ENCODE measurements at places on chromosomes 7 and 10.
A peak's percentile ranks its signal among the peaks of the same experiment; 100 is the strongest.

GRCh38 chr7:5502721-5503243 is 79.1 kb upstream of the TNRC18 start:
- no peak for DNase-seq

- DNase-seq, result no peak
Measured at GRCh38 chr10:83612746-83613145, 526.6 kb upstream of the GHITM start.

GRCh38 chr7:84722734-84723133 is 464.1 kb downstream of the SEMA3D start:
- no peak for DNase-seq

DNA sequence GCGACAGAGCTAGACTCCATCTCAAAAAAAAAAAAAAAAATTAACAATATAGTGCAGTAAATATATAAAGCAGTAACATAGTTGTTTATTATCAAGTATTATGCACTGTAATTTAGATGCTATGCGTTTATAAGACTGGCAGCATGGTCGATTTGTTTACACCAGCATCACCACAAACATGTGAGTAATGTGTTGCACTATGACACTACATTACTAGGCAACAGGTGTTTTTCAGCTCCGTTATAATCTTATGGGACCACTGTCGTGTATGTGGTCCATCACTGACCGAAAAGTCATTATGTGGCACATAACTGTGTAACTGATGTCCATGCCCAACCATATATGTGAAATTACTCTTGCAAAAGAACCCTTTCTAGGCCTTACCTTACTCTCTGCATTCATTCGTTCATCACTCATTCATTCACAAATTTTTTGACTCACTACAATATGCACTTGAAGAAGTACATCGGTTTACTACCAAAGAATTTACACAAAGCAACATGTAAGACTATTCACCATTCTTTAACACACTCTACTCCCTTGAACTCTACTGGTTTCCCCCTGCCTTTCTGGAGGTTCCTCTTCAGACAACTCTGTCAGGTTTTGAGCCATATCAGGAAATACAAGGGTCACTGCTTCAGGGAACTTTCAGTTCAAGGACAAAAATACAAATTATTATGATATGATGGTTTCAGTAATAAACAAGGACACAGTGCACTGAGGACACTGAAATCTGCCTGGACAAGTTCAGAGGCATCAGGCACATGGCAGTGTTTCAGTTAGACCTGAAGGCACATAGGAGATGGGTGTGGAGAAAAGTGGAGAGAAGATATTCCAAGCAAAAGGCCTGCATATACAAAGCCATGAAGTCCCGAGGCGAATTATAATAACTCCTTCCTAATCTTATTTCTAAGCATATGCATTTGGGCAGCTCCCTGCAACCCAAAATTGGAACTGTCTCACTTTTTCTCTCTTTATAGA is 17.4 kb downstream of the ITGB1 start:
- no peak for DNase-seq

DNA sequence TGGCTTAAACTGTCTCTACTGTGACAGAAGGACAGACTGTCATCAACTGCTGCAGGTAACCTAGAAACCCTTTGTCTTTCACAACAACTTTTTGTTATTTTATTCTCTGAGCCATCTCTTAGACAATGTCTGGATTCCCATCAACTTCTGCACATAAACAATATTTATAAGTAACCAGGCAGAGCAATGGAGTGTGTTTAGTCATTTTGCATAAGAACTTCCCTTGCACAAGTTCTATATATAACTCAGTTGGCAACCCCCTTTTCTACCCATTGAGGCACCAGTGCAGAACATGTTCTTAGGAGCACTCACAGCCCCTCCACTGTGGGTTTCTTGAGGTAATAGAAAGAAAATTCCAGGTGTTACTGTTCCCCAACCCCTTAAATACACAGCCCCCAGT is 65.0 kb upstream of the IL6 start:
- no peak for DNase-seq

GRCh38 chr7:27155816-27156507 is 513 bp downstream of the HOXA7 start:
- DNase-seq, result peak; percentile 20

DNA sequence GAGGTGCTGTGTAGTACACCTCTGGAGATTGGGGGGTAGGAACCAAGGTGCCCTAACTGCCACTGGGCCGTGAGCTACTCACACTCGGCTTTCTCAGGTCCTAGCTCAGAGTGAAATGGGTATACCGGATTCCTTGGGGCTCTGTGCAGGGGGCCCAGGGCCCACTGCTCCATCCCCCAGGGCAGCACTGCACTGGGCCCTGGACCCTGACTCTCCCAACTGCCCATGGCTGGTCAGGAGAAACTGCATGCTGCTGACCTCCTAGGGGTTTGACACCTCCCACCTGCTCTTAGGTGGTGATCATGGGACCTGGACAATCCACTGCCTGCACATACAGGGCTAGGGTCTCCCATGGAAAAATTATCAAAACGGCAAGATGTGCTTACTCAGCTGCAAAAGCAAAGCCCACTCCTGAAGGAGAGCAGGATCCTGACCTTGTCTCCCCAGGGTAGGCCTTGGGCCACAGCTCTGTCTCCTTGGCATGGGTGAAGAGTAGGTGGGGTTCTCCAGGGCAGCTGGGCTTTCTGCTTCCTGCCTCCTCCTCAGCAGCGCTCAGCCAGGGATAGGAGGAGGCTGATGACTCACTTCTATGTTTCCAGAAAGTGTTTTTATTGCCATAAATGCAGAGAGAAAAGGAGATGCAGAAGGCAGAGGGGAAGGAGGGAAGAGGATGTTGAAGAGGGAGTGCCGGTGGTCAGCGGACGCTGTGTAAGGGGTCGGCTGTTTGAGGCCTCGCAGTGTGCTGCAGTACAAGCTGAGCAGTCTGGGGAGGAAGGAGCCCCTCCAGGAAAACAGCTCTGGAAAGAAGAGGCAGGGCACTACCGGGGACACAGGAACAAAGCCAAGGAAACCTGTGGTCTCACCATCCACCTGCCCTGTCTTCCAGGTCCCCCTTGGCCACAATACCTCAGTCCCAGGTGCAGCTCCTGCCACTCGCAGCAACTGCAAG is 107.8 kb downstream of the ARHGAP22 start:
- DNase-seq, result no peak

DNA sequence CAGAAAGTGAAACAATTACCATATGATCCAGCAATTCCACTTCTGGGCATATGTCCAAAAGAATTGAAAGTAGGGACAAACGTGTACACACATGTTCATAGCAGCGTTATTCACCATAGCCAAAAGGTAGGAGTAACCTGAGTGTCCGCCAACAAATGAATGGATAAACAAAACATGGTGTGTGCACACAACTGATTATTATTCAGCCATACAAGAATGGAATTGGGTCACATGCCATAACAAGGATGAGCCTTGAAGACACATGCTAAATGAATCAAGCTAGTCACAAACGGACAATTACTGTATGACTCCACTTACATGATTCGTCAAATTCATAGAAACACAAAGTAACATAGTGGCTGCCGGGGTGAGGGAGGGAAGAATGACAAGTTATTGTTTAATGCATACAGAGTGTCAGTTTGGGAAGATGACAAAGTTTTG is 4.1 kb upstream of the OIT3 start:
- no peak for DNase-seq

DNA sequence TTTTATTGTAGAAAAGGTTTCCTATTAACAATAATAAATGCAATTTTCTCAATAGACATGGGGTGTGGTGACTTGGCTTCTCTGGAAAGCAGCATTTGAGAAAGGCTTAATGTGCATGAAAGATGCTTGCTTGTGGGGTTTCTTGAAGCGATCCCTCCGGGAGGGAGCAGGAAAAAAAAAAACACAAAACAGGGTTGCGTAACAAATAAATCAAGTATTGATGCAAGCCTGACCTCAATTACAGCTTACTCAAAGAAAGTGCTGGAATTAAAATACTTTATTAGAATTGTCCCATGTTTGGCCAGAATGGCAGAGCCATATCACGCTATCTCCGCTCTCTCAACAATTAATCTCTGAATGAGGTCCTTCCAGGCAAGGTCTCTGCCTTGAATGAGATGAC is 1612.5 kb downstream of the REEP3 start:
- no peak for DNase-seq

DNA sequence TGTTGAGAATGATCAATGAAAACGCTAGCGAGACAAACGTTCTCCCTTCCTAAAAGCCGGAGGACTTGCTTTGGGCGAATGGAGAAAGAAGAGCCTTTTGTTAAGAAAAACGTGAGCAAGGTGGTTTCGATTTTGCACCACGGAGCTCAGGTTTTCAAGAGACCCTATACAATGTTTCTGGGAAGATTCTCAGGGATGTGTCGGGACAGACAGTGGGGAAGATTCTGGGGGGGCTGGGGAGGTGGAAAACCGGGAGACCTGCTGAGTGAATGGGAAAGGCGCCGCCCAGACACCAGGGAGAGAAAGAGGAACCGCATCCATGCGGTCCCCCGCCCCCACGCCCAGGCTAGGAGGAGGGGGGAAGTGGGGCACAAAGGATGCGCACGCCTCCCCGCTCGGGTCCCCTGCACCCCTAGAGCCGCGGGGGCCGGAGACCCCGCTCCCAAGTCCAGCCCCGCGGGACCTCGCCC is 745 bp downstream of the YWHAG start:
- peak; percentile 80 for DNase-seq

DNA sequence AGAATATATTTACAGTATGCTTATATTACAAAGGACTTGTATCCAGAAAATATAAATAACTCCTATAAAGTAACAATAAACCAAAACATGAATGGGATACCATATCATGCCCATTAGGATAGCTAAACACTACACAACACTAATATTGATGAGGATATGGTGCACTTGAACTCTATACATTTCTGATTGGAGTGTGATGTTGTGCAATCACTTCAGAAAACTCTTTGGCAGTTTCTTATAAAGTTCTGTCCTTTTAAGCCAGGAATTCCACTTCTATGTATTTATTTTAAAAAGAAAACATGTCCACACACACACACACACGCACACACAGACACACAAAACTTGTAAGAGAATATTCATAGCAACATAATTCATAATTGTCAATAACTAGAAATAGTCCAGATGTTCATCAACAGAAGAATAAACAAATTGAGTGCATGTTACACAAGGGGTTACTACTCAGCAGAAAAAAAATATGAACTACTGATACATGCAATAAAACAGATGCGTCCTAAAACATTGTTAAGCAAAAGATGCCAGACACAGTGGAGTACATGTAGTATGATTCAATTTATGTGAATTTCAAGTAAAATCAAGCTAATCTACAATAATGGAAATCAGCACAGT is 416.0 kb downstream of the PLXDC2 start:
- DNase-seq, result no peak

- no peak for DNase-seq
Measured at GRCh38 chr7:95584769-95585425, 11.4 kb downstream of the PDK4 start.

- DNase-seq, result no peak
Measured at GRCh38 chr7:21076574-21076973, 289.9 kb upstream of the SP8 start.

DNA sequence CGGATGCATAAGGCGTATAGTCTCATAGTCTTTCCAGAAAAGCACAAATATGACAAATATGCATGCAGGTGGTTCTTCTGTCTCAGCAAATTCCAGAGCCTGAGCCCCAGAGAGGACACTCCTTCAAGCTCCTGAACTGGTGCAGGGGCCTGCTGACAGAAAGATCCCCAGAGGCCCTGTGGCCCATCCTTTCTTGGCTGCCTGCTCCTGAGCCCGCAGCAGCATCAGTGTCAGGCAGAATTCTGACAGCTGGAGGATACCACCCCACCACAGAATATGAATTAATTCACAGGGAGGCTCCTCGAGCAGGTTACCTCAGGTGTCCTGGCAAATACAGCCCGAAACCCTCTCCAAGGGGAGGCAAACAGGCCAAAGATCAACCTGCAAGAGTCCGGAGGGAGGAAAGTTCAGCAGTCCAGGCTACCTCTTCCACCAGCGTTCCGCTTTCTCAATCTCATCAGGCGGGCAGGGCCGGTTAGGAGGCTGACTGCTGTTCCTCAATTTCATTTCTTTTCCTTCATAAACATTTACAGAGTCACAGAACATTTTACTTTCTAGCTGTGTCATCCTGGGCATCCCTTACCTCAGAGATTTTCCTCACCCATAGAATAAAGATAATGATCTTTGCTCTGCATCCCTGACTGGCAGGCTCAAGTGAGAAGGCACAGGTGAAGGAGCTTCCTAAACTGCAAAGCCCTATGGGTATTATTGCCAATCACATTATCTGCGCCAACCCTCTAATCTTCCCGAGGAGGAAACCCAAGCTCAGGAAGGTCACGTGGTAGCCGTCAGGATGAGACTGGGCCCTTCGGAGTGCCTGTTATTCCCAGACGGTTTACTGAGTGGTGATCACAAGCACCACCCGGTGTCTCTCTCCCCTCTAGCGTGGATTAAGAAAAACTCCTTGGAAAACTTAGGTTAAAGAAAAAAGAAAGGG is 1.4 kb downstream of the DNAJB12 start:
- peak; percentile 57 for DNase-seq

DNA sequence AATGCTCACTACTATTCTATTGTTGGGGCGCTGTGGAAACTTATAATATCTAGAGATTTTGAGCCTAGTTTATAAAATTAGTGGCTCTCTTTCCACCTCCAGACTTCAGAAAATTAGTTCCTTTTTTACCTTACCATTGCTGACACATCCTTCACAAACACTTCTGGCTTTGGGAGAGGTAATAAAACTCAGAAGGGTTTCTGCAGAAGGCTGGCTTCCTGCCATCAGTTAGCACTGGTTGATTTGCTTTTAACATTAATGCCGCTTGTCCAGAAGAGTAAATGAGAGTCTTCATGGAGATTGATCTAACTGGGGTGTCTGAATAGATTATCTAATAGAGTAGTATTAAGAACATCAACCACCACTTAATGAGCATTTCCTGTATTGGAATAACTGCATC is 20.3 kb downstream of the ACSM6 start:
- no peak for DNase-seq
